ENCODE measurements at places on chromosomes 3 and 15.

DNA sequence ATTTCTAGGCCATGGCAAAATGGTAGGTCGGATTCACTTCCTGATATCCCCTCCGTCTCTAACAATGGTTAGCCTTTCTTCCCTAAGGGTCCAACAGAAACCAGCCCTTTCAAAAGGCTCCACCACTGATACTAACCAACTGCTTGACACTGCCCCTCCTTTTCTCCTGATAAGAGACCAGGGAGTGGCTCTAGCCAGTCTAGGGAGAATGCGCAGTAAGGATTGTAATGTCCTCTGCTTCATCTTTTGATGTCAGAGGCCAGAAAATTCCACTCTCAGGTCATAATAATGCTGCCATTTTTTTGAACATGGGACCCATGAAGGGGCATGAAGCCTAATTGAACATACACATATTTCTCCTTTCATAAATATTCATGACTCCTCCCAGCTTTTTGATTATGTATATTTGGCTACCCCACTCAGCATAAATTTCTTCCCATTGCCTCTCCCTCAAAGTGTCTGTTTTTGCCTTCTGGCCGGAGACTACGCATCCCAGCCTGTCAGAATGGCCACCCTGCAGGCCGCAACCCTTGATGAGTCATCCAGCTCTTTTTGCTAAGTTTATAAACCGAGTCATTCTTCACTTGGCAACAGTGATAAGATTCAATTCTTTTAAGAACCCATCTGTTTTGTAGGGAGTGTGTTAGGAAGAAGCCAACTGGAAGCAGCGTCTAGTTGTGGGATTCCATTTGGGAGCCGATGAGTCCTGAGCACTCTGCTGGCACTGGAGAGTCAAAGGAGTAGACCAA lies 189.0 kb upstream of the MCTP2 start:
- no peak for DNase-seq

DNA sequence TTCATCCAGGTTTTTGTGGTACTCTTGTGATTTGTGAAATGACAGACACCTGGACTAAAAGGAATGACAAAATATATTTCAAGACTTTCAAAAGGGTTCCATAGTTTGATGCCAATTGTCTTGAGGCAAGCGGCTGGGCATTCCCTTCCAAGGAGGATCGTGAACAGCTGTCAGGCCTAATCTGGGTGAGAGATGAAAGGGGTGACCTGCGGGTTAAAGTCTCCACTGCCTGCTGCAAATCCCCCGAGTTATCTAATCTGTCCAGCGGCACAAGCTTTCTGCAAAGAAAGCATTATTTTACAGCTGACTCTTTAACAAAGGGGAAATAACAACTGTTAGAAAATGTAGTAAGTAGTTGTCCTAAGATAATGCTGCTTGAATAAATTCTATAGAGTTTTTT lies 128.7 kb upstream of the MB21D2 start:
- no peak for DNase-seq

DNA sequence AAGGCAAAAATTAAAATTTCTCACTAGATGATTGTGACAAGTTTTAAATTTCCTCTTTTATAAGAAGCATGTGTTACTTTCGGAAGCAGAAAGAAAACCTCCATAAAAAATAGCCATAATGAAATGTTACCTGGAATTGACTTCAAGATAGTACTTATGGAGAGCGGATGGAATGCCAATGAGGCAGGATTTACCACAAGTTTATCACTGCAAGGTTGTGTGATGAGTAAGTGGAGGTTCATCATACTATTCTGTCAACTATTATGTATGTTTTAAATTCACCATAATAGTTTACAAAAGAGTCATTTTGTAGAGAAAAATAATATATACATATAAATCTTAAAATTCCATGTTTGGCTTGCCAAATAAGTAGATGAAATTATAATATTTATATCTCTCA lies 230.3 kb downstream of the SCAPER start:
- no peak for DNase-seq

GRCh38 chr3:184677344-184678316 lies 34.2 kb downstream of the MAGEF1 start:
- DNase-seq: no peak

GRCh38 chr3:21446027-21446426 lies 305.0 kb downstream of the ZNF385D start:
- no peak for DNase-seq

GRCh38 chr3:53257465-53257864 lies 1.6 kb upstream of the TKT start:
- no peak for DNase-seq

GRCh38 chr3:189260556-189261493 lies 89.1 kb downstream of the TPRG1 start:
- DNase-seq: no peak

GRCh38 chr3:7744850-7745249 lies 756.8 kb upstream of the LMCD1 start:
- DNase-seq: no peak

DNA sequence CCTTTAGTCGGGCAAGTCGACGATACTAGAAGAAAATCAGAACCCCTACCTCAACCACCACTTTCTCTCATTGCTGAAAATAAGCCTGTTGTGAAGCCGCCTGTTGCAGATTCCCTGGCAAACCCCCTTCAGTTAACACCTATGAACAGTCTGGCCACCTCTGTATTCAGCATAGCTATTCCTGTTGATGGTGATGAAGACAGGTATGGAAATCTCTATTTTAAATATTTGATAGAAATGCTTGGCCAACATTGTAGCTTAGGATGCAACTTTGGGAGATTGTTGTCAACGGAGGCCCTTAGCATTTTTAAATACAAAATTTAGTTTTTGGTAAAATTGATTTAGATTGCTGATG lies 3.0 kb downstream of the TSC22D2 start:
- DNase-seq: no peak

GRCh38 chr15:29871401-29871800 lies 49.1 kb upstream of the TJP1 start:
- no peak for DNase-seq

DNA sequence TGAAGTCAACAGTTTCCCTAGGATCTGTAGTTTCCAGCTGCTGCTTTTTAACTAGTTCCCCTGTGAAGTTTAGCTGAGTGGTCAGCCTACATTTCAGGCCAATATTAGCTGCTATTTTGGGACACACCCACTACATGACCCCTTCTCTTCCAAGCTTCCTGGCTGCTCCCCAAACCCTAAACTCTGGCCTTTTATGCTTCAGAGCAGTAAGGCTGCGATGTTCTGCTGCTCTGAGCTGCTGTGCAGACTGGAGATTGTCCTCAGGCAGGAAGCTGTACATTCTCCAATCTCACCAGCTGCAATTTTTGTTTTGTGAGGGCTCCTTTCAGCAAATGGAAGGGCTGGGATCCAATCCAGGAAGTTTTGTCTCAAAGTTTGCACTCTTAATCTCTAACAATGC lies 48.0 kb upstream of the WDR72 start:
- DNase-seq: no peak

GRCh38 chr15:98827217-98827616 lies 178.9 kb downstream of the IGF1R start:
- DNase-seq: no peak

DNA sequence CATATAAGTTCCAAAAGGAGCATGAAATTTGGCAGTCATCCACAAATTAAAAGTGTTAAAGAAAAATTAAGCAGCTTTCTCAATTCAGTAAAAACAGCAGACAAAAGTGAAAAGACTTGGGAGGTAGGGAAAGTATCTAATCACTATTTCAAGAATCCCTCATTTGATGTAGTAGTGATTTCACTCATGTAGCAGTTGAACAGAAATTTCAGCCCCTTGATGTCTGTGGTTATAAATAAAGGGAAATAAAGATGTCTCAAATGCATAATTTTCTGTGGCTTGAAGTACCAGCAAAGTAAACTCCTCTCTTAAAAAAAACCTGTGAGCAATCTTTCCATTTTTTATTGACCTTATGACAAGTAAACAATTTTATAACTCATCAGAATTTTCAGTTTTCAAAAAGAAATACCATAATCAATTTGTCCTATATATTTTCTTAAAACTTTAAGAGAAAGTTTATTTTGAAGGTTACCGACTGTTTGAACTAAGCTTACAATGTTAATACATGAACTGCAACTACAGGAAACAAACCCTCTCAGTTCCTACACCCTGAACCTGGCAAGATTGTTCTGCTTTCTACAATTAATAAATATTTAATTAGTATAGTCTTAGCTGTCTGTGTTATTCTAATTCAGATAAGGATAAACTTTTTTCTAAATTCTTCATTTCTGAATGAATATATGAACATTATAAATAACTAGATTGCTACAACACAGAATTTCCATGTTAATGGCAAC lies 94.2 kb downstream of the CBLB start:
- DNase-seq: no peak

- no peak for DNase-seq
These were observed 2.6 kb upstream of the CHL1 start for GRCh38 chr3:194001-194400.

DNA sequence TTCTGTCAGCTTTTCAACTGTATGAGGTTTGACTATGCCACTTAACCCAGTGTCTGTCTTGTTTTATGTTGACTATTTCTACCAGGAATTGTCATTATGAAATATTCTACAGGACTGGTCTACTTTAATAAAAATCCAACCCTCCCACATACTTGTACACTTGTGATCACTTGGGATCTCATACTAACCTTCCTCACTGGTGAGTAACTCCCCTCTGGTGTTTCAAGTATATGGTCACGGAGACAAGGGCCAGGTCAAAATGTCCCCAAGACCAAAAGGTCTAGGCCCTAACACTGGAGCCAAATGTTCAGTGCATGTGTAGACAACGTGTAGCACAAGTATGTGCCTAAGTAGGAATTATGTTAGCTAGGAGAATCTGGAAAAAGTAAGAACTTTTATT lies 122.7 kb upstream of the TJP1 start:
- DNase-seq: no peak

- peak; percentile 88 for DNase-seq
These were observed 45.0 kb downstream of the TNK2 start for GRCh38 chr3:195863121-195864061.

DNA sequence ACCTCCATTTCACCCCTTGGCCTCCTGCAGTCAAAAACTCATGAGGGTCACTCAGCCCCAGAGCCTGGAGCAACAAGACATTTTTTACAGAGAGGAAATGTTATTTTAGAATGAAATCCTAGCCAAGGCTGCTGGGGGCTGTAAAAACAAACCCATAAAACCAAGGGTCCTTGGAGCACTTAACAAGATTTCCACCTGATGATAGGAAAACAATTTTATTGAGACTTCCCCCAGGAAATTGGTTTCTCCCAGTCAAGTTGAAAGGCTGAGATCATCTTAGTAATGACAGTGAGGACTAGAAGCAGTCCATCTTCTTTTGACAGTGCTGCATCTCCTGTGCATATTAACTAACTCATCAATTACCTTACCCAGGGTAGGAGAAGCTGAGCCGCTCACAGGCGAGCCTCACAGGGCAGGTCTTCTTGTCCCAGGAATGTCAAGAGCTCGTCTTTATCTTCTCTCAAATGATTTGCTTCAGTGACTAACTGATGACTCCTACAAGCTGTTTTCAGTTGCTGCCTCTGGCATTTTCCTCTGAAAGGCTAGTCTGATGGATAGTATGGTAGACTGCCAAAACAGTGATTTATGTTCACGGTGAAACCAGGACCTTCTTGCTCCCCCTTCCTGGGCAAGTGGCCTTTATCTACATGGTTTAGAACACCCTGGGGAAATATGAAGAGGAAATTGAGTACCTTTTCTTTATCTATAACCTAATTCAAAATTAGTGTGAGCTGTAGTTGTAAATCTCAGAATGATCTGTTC lies 34.6 kb upstream of the AEN start:
- no peak for DNase-seq

DNA sequence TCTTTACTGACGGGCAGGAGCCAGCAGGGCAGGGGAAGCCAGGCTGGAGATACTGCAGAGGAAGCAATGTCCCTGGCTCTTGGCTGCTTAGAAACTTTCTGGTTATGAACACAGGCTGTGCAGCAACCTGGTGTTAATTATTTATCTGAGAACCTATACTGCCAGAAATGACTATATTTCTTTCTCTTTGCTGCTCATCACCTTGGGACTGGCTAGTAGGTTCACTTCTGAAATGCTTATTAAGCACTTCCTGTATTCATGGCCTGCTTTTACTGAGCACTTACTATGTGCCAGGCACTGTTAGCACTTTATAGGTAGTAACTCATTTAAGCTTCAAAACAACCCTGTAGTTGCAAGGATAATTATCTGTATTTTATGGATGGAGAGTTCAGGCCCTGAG lies 57.6 kb downstream of the RAB11A start:
- DNase-seq: no peak

GRCh38 chr3:53677413-53677812 lies 168.8 kb downstream of the CHDH start:
- DNase-seq: no peak

- DNase-seq: peak; percentile 63
These were observed at the start of gene CYFIP1 for GRCh38 chr15:22980189-22981050. Gene CYFIP1, minus strand, starts transcription at chr15:22980368. Its CDS starts 33,083 bp downstream, at chr15:22947285.

DNA sequence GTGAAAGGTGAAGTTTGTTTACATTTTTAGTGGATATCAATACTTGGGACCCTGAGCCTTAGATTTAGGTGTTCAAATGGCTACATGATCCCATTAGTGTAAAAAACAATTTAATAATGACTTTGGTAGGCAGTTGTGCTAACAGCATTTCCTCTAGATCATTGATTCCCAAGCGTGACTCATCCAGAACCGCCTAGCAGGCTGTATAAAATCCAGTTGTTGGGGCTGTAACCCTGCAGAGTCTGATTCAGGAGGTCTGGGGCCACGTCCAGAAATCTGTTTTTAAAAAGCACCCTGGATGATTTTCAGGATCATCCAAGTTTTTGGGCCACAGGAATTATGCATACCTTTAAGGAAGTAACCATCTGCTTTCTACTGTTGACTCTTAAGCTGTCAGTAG lies 156.4 kb downstream of the TP63 start:
- DNase-seq: no peak

DNA sequence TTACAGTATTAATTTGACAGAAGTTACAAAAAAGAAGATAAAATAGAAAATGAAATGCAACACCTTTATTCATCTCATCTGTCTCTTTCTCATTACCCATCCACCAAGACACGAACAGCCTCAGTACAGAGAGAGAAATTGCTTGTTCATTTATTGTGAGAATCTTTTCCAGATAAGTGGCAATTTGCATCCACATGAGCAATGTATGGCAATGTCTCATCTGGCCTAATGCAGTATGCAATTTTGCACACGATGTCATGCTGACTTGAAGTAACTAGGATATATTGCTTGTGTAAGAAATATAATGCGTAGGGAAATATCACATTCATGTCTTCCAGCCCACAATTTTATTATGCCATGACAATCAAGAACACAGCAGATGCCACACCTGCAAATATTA lies 866.9 kb downstream of the ROBO1 start:
- no peak for DNase-seq

- no peak for DNase-seq
These were observed 247.9 kb downstream of the GBE1 start for GRCh38 chr3:81513591-81513990.

DNA sequence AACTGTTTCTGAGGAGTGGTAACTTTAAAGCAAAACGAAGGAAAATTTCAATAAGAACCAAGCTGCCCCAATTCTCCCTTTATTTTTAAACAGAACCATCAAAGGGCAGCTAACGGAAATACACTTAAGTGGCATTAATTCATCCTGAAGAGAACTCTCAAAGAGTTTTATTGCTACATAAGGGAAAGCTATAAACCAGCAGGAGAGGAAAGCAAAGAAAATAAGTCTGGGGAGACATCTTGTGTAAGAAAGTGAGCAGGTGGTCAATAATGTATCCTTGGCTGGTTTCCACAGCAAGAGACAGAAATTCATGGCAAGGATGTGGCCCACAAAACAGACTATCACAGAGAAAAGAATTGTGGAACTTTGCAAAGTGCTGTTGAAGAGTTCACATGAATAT lies 40.0 kb upstream of the CMSS1 start:
- no peak for DNase-seq
